ENCODE measurements at places on chromosomes 7 and 10. TPM values are rescaled to one million over a fixed set of nuclear protein-coding genes. Genes with fewer than 3 reads are reported as not detected.
A peak's percentile ranks its signal among the peaks of the same experiment; 100 is the strongest.

DNA sequence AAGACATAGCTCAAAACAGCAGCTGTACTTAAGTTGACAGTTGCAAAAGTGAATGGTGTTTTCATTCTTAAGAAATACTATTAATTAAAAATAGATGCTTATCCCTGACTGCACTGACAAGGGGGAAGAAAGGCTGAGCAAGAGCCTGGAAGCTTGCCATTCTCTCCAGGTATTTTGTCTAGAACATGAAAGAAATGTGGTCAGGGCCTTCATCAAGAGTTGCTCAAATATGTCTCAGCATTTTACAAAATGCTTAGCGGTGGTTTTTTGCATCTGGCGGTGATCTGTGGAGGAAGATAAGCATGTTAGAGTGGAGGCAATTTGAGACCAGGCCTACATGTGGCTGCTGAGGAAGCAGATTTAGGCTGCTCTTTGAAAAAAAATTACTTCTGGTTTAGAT is 46.4 kb upstream of the CC2D2B start:
- no peak overlapping the region for H3K27ac ChIP-seq
- no peaks in the 10 kb centered on the region for H3K36me3 ChIP-seq
- DNase-seq, result no peak
- H3K4me3 ChIP-seq, result no peak overlapping the region
- peaks cover 29% of the 10 kb centered on the region for H3K4me1 ChIP-seq

DNA sequence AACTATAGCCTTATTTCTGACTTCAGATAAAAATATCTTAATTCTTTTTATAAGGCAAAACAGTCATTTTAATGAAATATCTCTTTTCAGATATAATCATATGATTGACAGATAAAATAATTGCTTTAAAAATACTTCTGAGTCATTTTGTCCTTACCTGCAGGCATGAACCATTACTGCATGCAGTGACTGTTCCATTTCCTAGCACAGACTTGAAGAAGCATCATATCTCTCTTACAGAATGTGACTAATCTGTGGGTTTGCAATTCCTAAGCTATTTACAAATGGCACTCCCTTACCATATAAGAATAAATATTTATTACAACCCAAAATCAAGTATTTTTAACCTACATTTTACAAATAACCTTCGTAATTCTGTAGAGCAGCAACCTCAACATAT is 120.7 kb downstream of the SRPK2 start:
- peak overlapping the region; percentile 97 for H3K4me3 ChIP-seq
- H3K36me3 ChIP-seq, result no peaks in the 10 kb centered on the region
- no peaks in the 10 kb centered on the region for H3K27me3 ChIP-seq
- peak overlapping the region; percentile 98 for H3K27ac ChIP-seq

- H3K27me3 ChIP-seq, result peaks cover 6% of the 10 kb centered on the region
- no peaks in the 10 kb centered on the region for H3K36me3 ChIP-seq
- no peaks in the 10 kb centered on the region for H3K4me1 ChIP-seq
- H3K4me3 ChIP-seq, result no peak overlapping the region
Observed at GRCh38 chr7:131170440-131171271, 157.0 kb upstream of the MKLN1 start.

The ELAPOR2 gene
- 9.3 TPM for total RNA-seq

- H3K36me3 ChIP-seq, result no peaks in the 10 kb centered on the region
- DNase-seq, result no peak
- no peaks in the 10 kb centered on the region for H3K4me1 ChIP-seq
Observed at GRCh38 chr10:118926072-118926417, 103.5 kb upstream of the NANOS1 start.

- peaks cover 4% of the 10 kb centered on the region for H3K27me3 ChIP-seq
- H3K4me1 ChIP-seq, result no peaks in the 10 kb centered on the region
- H3K36me3 ChIP-seq, result no peaks in the 10 kb centered on the region
- no peak for DNase-seq
- no peak overlapping the region for H3K27ac ChIP-seq
Observed at GRCh38 chr10:123943307-123943706, 51.7 kb upstream of the CPXM2 start.

DNA sequence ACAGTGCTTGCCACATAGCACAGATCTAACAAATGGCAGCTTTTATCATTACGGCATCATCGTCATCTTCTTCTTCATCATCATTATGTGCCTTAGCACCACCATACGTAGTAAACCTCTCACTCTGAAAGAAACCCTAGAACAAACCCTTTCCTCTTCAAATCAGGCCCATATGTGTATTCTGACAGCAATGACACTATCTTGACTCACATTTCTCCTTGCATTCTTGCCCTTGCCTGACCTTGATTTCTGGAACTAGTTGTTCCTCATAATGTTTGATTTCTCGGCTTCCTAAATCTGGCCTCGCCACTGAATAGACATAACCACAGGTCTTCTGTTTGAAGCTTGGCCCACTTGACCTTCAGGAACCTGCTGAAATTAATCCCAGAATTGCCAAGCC is 115.3 kb downstream of the DGKI start:
- no peaks in the 10 kb centered on the region for H3K36me3 ChIP-seq
- no peak overlapping the region for H3K4me3 ChIP-seq
- peaks cover 23% of the 10 kb centered on the region for H3K27me3 ChIP-seq
- DNase-seq, result no peak

DNA sequence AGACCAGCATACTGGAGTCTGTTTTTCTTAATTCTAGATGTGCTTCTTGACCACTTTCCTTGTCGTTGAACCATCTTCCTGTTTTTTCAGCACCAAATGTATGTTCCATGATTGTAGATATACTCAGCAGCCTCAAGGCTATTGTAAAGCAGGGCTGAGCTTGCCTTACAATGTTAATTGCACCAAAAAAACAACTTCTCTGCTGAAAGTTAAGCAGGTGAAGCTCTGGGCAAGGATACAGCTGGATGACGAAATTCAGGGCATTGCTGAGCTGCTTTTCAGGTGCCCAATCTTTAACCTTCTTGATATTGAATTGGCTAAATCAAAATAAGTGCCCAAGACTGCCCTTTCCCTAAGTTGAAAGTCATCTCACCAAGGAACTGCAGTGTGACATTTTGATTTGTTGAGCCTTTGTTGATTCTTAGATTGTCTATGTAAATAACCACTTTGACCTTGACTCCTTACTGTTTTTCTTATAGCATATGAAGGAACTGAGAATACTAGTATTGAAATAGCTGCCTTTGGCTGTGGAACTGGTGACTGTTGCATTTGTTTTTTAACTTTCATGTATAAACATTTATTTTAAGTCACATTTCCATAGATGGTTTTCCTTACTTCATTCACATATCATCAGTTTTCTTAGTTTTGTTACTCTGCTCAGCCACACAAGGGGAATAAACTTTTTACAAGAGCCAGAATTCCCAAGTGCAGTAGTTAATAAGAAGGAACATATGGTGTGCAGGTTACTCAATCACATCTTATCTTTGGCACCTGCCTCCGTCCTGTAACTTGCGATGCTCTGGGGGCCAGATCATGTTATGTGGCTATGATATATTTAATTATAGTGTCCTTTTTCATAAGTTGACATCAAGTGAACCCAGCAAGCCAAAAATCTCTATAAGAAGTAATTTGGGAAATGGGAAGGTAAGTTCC is 3.1 kb downstream of the AHCYL2 start:
- peaks cover 49% of the 10 kb centered on the region for H3K4me1 ChIP-seq
- no peak for DNase-seq
- H3K27ac ChIP-seq, result no peak overlapping the region
- no peaks in the 10 kb centered on the region for H3K36me3 ChIP-seq
- no peak overlapping the region for H3K4me3 ChIP-seq

- H3K27ac ChIP-seq, result no peak overlapping the region
- no peaks in the 10 kb centered on the region for H3K36me3 ChIP-seq
- H3K4me3 ChIP-seq, result no peak overlapping the region
Observed at GRCh38 chr7:132687981-132688383, 111.7 kb upstream of the PLXNA4 start.

GRCh38 chr7:28296571-28297483 is 115.5 kb upstream of the CREB5 start:
- H3K27ac ChIP-seq, result no peak overlapping the region
- H3K27me3 ChIP-seq, result peaks cover 55% of the 10 kb centered on the region
- no peaks in the 10 kb centered on the region for H3K36me3 ChIP-seq
- peaks cover 18% of the 10 kb centered on the region for H3K4me1 ChIP-seq
- DNase-seq, result peak; percentile 64
- no peak overlapping the region for H3K4me3 ChIP-seq

The STEAP4 gene
- not detected for total RNA-seq

- no peak for DNase-seq
- no peak overlapping the region for H3K27ac ChIP-seq
- H3K4me3 ChIP-seq, result no peak overlapping the region
- H3K4me1 ChIP-seq, result peaks cover 6% of the 10 kb centered on the region
Observed at GRCh38 chr10:14235566-14236195, 95.0 kb downstream of the FRMD4A start.

GRCh38 chr10:130218936-130219335 is 82.7 kb downstream of the GLRX3 start:
- H3K27me3 ChIP-seq, result no peaks in the 10 kb centered on the region
- H3K4me3 ChIP-seq, result no peak overlapping the region
- H3K36me3 ChIP-seq, result no peaks in the 10 kb centered on the region
- no peak overlapping the region for H3K27ac ChIP-seq
- no peaks in the 10 kb centered on the region for H3K4me1 ChIP-seq
- no peak for DNase-seq

The GPR158 gene
- total RNA-seq, result not detected

The MET gene
- 2.4 TPM for total RNA-seq

DNA sequence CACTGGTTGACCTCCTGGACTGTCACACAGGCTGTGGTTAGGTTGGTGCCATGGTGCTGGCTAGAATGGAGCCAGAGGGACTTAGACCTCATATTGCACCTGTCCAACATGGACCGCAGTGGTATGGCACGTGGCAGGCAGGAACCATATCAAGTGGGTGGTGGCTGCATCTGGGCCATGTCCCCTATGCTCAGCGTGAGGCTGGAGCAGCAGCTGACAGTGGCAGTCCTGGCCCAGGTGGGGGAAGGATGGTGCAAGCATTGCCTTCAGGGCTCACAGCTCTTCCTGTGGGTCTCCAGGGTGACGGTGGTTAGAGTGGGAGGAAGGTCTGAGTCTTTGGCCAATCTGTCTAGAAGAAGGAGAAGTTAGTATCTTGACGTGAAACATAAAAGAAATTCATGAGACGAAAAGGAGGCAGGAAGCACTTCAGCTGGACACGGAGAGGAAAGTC is 54.5 kb upstream of the PFKFB3 start:
- no peaks in the 10 kb centered on the region for H3K27me3 ChIP-seq
- peak overlapping the region; percentile 4 for H3K27ac ChIP-seq
- no peak for DNase-seq

GRCh38 chr10:92486637-92487036 is 87.3 kb downstream of the IDE start:
- H3K4me3 ChIP-seq, result no peak overlapping the region
- no peak for DNase-seq
- H3K4me1 ChIP-seq, result no peaks in the 10 kb centered on the region
- peaks cover 1% of the 10 kb centered on the region for H3K36me3 ChIP-seq
- no peak overlapping the region for H3K27ac ChIP-seq

- H3K4me1 ChIP-seq, result peaks cover 13% of the 10 kb centered on the region
- no peak for DNase-seq
- no peaks in the 10 kb centered on the region for H3K27me3 ChIP-seq
Observed at GRCh38 chr10:74206746-74207145, 55.7 kb downstream of the ADK start.

The SYT15B gene
- total RNA-seq, result not detected

- no peak overlapping the region for H3K4me3 ChIP-seq
- DNase-seq, result no peak
- no peaks in the 10 kb centered on the region for H3K36me3 ChIP-seq
- peaks cover 5% of the 10 kb centered on the region for H3K4me1 ChIP-seq
- H3K27me3 ChIP-seq, result peaks cover 20% of the 10 kb centered on the region
Observed at GRCh38 chr7:141483044-141483443, 68.2 kb upstream of the AGK start.

- H3K4me3 ChIP-seq, result no peak overlapping the region
- H3K27me3 ChIP-seq, result no peaks in the 10 kb centered on the region
- peaks cover 8% of the 10 kb centered on the region for H3K36me3 ChIP-seq
- DNase-seq, result no peak
Observed at GRCh38 chr7:77205706-77206105, 6.1 kb upstream of the FGL2 start.

DNA sequence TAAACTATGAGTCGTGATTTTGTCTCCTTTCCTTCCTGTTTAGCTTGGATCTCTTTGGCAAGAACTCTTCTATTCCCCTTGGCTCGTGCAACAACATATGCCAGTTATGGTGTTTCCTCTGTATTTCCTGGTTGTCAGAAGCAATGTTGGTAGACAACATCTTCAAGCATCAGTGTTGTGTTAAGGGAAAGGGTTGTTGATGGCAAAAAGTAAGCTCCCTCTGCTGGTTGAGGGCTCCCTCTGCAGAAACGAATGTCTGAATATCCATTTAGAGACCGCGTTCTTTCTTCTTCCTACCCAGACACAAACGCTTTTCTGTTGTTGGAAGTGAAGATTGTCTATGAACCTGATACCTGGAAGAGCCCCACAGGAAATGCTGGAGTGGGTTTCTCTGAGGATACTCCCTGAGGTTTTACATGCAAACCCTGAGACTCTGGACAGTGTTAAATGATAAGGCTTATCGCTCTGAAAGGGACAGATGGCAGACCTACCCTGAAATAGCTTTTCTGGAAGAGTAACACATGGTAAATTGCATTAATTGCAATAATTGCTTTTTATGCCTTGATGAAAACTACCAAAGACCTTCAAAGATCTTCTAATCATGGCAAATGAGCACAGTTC is 23.5 kb upstream of the C1QL3 start:
- DNase-seq, result peak; percentile 2
- no peaks in the 10 kb centered on the region for H3K36me3 ChIP-seq
- no peak overlapping the region for H3K4me3 ChIP-seq
- H3K4me1 ChIP-seq, result no peaks in the 10 kb centered on the region
- peaks cover 28% of the 10 kb centered on the region for H3K27me3 ChIP-seq

The MYO1G gene
- 606 TPM for total RNA-seq

- H3K27me3 ChIP-seq, result peaks cover 9% of the 10 kb centered on the region
- no peak for DNase-seq
- H3K36me3 ChIP-seq, result no peaks in the 10 kb centered on the region
Observed at GRCh38 chr7:22460363-22460988, 39.5 kb downstream of the STEAP1B start.

DNA sequence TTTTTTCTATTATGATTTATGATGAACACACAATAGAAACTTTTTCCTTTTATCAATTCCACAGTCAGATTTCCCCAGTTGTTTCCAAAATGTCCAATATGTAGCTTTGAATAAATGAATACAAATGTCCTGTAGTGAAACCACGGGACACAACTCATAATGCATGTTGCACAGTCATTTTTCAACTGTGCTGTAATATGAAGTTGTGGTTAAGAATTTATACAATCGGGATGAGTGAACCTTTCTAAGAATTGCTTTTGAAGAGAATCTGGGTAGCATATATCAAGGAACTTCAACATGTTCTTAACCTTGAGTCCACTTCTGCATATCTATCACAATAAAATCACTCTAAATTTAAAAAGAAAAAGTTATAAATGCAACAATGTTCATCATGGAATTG is 14.6 kb upstream of the ST7 start:
- no peak overlapping the region for H3K27ac ChIP-seq
- H3K36me3 ChIP-seq, result no peaks in the 10 kb centered on the region
- DNase-seq, result no peak
- peaks cover 14% of the 10 kb centered on the region for H3K27me3 ChIP-seq
- no peaks in the 10 kb centered on the region for H3K4me1 ChIP-seq
- H3K4me3 ChIP-seq, result no peak overlapping the region

- peaks cover 28% of the 10 kb centered on the region for H3K4me1 ChIP-seq
- no peak for DNase-seq
- peak overlapping the region; percentile 20 for H3K4me3 ChIP-seq
- H3K27me3 ChIP-seq, result no peaks in the 10 kb centered on the region
- no peak overlapping the region for H3K27ac ChIP-seq
Observed at GRCh38 chr7:134919240-134919641, 67.1 kb upstream of the AGBL3 start.
